ENCODE measurements at places on chromosomes 2 and 18. TPM values are rescaled to one million over a fixed set of nuclear protein-coding genes. Genes with fewer than 3 reads are reported as not detected.

The ANKRD30B gene
- not detected for total RNA-seq

GRCh38 chr2:18085593-18085992 is 207.1 kb downstream of the KCNS3 start:
- no peak for DNase-seq

DNA sequence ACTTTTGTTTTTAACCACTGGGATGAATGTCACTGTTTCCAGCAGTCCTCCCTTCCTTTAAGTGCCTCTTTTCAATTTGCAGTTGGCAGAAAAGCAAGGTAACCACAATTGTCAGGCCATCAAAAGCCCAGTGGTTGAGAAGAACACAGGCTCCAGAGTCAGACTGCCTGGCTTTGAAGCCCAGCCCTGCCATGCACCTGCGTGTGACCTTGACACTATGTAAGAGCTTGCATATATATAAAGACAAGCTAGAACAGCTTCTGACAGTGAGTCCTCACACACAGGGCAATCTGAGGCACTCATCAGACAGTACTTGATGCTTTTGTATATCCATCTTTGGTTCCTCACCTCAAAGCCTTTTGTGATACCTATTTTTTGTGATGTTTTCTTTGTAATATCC is 11.0 kb downstream of the CCBE1 start:
- DNase-seq = no peak

- no peak for DNase-seq
These were observed 50.5 kb downstream of the ADD2 start for GRCh38 chr2:70717431-70718038.

DNA sequence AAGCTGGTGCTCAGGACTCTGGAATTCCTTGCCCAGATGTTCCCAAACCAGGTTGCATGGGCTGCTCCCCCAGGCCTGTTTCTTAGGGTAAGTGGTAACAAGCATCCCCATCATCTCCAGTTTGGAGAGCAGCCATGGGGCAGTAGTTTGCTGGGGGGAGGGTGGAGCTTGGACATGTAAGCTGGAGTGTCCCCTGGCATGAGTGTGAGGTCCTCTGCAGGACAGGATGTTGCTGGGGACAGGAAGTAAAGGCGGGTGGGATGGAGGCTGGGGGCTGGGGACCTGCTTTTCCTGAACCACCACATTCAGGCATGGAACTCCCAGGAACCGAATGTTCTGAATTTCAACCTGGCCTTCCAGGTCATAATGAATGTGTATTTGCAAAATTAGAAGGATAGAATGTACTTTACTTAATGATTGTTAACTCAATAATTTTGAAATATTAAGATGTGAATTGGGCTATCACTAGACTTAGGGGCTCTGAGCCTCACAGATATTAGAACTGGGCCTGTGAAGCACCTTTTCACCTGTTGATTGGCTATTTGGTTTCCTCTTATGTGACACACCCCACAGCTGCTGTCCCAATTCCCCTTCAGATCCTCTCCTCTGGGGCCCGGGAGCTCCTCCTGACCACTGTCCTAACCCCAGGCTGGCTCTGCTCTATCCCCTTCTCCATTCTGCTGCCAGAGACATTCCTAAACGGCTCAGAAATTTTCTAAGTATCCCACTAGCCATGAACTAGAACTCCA is 66.4 kb upstream of the EPAS1 start:
- no peak for DNase-seq
